ENCODE measurements at places on chromosomes 6 and 20.

GRCh38 chr6:15580326-15580725 is 82.5 kb downstream of the DTNBP1 start:
- DNase-seq: no peak

GRCh38 chr20:48585061-48585870 is 242.5 kb downstream of the PREX1 start:
- no peak for DNase-seq

DNA sequence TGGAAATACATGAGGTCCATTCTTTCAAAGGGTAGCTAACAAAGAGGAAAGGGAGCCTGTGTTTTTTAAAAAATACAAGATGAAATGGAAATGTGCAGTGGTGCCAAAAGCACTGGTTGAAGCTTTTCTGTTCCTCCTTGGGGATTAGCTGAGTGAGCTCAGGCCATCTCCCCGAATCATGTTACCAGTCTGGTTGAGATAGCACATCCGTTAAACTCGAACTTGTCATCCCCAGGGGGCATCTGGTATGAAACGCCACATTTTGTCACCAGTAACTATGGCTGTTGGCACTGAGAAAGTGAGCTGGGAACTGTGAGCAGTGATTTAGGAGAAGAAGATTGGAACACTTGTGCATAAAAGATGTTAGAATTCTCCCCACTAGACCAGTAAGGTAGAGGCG is 196.2 kb downstream of the SAMD5 start:
- no peak for DNase-seq

- DNase-seq: no peak
These were observed 704.4 kb upstream of the SLC35B3 start for GRCh38 chr6:9139746-9140145.

DNA sequence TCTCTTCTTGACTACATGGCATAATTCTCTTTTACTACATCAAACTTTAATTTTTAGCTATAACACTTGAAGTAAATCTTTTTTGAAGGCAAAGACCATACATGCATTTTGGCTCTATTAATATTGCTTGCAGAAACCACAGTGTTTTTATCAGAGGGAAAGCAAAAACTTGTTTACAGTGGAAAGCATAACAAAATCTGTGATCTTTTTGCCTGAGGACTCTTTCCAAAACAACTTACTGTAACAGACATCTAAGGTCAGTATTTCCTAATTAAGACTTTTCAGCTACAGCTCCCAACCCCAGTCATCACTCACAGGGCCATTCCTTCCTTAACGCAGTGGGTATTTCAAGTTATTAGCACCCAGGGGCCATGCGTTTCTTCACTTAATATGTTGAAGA is 274.7 kb downstream of the CDKAL1 start:
- no peak for DNase-seq
